ENCODE measurements at places on chromosomes 7 and 10.

DNA sequence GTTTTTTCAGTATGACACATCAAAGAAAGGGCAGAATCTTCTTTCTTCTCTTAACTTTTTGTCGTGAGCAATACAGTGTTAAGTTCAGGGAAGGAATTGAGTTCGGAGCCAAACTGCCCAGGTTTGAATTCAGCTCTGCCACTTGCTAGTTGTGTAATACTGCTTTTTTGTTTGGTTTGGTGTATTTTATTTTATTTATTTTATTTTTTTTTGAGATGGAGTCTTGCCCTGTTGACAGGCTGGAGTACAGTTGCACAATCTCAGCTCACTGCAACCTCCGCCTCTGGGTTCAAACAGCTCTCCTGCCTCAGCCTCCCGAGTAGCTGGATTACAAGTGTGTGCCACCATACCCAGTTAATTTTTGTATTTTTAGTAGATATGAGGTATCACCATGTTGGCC is 539.8 kb upstream of the GALNT17 start:
- DNase-seq = no peak

GRCh38 chr10:132586739-132587138 is 49.2 kb downstream of the INPP5A start:
- no peak for DNase-seq

- no peak for DNase-seq
Observed at GRCh38 chr7:36287371-36288241, 102.1 kb upstream of the ANLN start.

DNA sequence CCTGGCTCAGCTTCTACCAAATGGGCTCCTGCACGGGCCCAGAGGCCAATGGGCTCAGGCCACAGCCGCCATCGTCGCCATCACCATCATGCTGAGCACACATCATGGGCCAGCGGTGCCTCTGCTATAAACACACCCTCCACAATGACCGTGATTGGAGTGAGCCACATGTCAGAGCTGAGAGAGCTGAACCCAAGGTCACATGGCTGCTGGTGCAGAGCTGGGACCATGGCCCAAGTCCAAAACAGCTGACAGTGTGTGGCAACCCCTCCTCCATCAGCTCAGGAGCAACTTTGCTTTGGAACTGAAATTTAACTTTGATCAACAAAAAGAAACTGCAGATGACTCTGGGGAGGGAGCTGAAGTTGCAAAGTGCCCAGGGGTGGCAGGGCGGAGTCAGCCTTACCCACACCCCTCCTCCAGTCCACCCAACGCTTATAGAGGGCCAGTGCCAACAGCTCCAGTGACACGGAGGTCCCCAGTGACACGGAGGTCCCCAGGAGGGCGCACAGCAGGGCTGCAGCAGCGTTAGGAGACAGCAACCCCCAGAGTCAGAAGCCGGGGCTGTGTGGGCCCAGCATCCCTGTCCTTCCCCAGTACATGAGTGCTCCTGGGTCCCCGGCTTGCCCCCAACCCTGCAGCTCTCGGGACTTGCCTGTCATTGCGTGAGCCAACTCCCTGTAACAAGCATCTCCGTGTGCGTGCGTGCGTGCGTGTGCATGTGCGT is 249.6 kb downstream of the ELFN1 start:
- DNase-seq = no peak
